HepG2 (cell line): ENCODE measurements at places on chromosomes 5 and 9. TPM values are rescaled to one million over a fixed set of nuclear protein-coding genes. Genes with fewer than 3 reads are reported as not detected.

The NR6A1 gene
- 31.5 and 50.9 TPM in 2 replicates for total RNA-seq

GRCh38 chr9:71819115-71819739 is 50.9 kb upstream of the CEMIP2 start:
- DNase-seq: peak; percentile 16

DNA sequence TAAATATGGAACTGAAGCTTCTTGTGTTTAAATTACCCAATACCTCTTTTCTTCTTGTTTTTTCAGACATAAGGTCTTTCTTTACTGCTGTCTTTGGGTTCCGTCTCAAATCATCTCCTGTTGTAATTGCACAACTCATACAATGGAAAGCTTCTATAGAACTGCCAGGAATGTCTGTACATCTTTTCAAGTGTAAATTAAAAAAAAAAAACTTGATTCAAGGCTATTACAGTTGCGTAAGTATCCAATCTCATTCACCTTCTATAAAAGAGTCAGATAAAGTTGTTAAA is 243.5 kb downstream of the ICE1 start:
- DNase-seq: no peak

DNA sequence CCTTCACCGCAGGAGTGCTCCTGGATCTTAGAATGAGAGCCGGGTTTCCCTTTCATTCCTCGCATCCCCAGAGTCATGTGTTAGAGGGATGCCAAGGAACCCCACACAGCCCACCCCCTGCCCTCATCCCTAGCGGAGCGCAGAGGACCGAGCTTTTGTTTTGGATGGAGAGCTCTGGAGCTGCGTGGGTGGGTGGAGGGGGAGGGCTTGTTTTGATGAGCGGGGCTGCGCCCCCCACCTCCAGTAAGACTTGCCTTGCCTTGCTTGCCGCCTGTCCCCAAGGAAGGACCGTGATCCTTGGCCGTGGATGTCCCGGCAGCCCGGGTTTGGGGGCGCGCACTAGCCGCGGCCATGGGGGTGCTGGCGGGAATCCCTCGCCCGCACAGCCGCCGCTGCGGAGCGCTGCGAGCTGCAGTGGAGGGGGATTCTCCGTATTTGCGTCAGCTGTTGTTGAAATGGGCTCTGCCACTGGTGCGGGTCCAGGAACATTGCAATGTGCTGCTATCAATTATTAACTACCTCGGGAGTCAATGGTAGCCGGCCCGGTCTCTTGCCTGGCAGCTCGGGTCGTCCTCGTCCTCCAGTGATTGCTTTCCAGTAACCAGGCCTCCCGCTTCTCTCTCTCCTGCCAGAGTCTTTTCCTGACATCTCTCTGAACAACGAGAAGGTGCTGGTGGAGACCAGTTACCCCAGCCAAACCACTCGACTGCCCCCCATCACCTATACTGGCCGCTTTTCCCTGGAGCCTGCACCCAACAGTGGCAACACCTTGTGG is 1.0 kb downstream of the EGR1 start:
- DNase-seq: peak; percentile 84

- no peak for DNase-seq
Observed at GRCh38 chr9:113599646-113600022, 136.1 kb downstream of the RGS3 start.

The SLC6A19 gene
- total RNA-seq: 0.02 TPM in 1 of 2 replicates, not detected in the other

The ST8SIA4 gene
- total RNA-seq: not detected in 2 replicates

GRCh38 chr5:180670586-180671359 is 21.4 kb upstream of the FLT4 start:
- DNase-seq: peak; percentile 19

The AQP3 gene
- total RNA-seq: 0.87 and 1.4 TPM in 2 replicates
